GM12892 (cell line): ENCODE measurements at places on chromosomes 13 and 19.

DNA sequence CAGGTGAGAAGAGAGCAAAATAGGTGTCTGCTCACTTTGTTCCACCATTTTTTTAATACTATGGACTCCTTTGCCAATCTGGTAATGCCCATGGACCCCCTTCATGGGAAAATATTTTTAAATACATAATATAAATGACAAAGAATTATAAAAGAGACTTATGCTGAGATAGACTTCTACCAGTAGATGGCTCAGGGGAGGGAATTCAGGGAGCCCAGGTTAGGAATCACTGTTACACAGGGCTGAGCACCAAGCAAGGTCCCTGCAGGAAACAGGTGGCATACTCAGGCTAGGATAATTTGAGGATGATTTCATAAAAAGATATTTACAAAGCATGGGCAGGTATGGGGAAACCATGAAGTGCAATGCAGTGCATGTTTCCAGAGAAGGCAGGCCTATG lies 525.9 kb downstream of the FGF9 start:
- no peak for DNase-seq

GRCh38 chr13:77459592-77459991 lies 75.9 kb upstream of the SCEL start:
- DNase-seq = no peak

GRCh38 chr13:99832347-99832746 lies 139.2 kb downstream of the ZIC5 start:
- DNase-seq = no peak

GRCh38 chr13:113981611-113982295 lies 7.9 kb upstream of the C13orf46 start:
- no peak for DNase-seq

DNA sequence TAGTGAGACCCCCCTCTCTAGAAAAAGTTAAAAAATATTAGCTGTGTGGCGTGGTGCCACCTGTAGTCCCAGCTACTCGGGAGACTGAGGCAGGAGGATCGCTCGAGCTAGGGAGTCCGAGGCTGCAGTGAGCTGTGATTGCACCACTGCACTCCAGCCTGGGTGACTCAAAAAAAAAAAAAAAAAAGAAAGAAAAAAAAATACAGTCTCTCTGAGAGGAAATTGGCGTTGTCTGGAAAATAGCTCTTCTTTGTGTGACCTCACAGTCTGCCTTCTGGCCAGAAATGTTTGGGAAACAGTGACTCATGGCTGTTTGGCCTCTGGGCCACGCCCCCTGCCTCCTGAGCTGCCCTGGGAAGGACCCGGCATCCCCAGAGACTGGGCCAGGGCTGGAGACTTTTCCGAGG lies 10.7 kb downstream of the MARCHF2 start:
- DNase-seq = no peak

DNA sequence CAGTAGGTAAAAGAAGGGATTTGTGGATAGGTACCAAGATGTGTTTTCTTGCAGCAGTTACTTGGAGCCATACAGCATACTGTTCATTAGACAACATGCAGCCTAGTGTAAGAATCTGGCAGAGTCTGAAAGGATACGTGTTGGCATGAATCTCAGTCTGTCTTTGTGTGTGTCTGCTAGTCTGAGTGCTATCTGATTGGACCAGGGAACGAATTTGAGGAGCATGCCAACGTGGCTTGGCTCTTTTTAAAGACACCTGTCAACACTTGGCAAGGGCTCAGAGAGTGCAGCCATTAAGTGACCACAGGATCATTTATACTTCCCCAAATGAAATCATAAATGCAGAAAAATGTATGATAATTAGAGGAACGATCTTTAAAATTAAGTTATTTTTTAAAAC lies 27.6 kb upstream of the ATXN8OS start:
- no peak for DNase-seq

GRCh38 chr19:47331931-47332547 lies at the start of gene C5AR2:
Gene C5AR2 (plus strand): TSS chr19:47332175. CDS start chr19:47340800, 8,625 bp downstream.
- DNase-seq = no peak

- DNase-seq = no peak
Observed at GRCh38 chr13:97328222-97328790, 105.7 kb upstream of the RAP2A start.

DNA sequence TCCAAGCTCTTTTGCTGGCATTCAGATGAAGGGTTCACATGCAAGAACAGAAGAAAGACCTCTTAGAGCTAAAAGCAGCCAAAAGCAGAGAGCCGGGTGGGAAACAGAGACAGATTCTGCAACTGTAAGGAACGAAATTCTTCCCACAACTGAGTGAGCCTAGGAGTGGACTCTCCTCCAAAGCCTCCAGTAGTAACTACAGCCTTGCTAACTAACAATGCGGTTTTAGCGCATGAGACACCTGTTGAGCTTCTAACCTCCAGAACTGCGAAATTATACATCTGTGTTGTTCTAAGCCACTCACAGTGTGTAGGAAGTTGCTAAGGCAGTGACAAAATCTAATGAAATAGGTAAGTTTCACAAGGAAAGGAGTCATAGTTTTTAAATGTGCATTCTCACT lies 98.1 kb upstream of the SLITRK1 start:
- no peak for DNase-seq

DNA sequence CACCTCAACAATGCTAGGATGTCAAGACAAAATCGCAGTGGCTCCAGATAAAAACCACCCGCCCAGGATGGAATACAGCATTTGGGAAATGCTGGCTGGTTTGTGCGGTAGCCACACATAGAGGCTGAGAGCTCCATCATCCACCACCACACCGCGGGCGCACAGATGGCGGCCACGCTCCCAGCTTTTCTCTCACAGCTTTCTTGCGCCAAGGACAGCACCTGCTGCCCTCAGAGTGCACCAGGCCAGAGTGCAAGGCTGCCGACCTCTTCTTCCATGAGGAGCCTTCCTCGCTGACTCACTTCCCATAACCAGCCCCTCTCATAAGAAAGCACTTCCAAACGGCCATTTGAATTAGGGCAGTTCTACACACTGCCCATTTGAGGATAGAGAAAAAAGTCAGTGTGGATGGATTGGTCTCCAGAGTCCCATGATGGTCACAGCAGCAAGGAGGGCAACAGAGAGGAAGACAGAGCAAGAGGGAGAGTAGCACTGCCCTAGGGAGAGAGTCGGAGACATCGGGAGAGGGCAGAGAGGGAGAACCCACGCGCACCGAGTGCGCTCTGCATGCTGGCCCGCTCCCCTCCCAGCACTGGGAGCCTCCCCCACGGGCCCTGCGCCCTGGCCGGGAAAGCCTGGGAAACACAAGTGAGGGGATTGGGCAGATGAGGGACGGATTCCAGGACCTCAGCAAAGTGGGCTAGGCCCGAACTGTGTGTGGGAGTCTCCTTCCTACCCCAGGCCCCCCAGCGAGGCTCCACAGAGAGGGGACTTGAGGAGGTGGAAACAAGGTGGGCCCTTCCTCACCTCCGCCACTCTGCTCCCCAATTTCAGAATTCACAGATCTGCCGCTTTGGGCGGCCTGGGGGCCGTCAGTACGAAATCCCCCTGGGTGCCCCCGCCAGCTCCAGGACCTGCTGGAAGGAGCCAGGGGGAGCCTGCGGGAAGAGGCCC lies 156.9 kb downstream of the USP12 start:
- DNase-seq = no peak

- no peak for DNase-seq
Observed at GRCh38 chr13:29703421-29703820, 107.9 kb upstream of the SLC7A1 start.

DNA sequence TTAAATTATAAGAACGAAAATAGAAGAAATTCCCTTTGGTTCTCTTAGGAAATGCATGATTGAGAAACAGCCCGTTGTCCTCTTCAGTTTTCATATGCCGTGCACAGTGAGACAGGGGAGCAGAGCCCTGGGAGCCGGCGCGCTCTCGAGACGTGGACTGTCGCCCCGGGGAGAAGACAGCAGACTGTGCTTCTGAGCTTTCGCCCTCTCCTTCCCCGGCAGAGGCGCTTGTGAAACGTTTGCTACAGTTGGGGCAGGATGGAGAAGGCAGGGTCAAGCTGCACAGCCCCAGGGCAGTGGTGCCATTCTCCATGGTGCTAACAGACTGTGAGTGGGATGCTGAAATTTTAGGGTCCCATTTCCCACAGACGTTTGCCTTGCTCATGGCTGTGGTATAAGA lies 192.2 kb upstream of the KL start:
- no peak for DNase-seq

DNA sequence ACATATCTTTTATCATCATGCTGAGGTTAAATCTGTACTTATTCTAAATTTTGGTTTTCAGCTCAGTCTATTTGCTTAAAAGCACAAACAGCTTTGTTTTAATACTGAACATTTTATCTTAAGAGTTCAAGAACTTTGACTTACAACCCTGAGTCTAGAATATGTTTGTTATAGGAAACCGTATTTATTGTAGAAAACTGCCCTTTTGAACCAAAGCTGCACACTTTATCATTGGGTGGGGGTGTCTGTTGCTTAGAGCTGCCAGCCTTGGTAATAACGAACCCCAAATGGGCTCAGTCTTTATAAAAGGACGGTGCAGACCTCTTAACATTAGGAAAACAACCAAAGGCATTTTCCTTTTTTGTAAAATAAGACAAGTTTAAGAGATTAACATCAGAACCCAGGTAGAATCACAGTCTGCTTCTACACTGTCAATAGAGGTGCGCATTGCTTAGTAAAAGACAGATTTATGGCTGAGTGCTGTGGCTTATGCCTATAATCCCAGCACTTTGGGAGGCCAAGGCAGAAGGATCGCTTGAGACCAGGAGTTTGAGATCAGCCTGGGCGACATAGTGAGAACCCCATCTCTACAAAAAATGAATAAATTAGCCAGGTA lies 14.7 kb downstream of the ADGRE3 start:
- DNase-seq = no peak

GRCh38 chr13:59451236-59451635 lies 712.5 kb downstream of the DIAPH3 start:
- no peak for DNase-seq

- DNase-seq = no peak
Observed at GRCh38 chr19:40815223-40815622, 16.2 kb downstream of the EGLN2 start.

DNA sequence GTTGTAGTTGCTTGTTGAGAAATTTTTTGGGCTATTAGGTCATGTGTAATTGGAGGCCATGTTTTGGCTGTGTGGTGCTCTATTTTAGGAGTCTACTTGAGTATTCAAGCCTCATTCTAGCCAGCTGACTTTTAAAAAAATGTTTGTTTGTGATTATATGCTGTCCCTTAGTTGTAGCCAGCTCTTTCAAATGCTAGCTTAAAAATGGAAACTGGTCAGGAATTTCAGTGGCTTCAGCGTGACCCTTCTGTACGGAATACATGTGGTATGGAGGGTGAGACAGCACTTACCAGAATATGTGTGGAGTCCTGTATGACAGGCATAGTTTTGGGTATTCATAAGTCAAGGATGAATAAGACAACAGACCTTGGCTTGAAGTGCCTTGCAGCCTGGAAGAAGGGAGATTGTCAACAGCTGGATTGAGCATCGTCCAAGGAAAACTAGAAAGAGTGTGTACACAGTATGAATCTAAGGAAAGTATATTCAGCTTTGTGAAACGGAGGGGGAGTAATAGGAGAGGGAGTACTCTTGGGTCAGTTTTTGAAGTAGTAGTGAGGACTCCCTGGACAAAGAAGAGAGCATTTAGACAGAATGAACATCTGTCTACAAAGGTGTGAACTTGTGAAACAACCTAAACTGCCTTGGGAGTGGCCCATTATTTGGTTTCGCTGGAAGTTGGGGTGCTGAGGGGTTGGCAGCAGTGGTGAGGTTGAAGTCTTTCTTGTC lies 20.0 kb upstream of the WTIP start:
- no peak for DNase-seq

- no peak for DNase-seq
Observed at GRCh38 chr13:75864718-75865117, 228.6 kb downstream of the LMO7 start.

DNA sequence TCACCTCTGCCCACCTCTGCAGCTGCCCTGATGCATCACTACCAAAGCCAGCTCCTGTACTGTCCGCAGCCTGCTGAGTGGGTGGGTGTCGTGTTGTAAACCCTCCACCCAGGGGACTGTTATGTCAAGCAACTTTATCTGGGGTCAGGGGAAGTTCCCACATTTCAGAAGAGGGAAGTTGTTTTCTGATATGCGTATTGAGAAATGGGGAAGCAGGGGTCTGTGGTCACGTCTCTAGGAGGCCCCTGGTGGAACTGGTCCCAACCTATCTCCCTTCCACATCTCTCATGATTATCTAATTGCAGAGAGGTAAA lies 31.2 kb downstream of the CLEC17A start:
- DNase-seq = no peak

GRCh38 chr13:108315991-108316390 lies 46.5 kb downstream of the TNFSF13B start:
- no peak for DNase-seq

- DNase-seq = no peak
Observed at GRCh38 chr13:48437371-48437770, 24.5 kb upstream of the LPAR6 start.

- DNase-seq = no peak
Observed at GRCh38 chr13:100347968-100348367, 240.6 kb downstream of the GGACT start.

DNA sequence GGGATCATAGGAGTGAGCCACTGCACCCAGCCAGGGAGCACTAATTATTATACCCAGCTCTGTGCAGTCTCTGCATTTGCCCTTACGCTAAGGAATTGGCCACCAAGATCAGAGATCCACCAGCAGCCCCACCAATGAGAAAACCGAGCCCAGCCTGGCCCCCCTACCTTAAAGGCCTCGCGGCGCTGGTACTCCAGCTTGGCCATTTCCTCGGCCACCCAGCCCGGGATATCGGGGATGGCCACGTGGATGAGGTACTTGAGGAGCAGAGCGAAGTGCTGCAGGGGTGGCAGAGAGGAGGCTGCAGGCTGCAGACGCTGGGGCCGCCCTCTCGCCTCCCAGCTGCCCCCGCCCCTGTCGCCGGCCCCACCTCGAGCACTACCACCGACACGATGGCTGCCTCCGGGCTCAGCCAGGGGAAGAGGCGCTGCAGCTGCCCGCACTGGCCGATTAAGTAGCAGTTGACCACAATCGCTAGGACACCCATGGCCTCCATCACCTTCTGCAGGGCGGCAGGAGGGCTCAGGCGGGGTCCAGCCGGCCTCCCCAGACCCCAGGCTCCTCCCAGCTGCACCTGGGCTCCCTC lies 7.5 kb downstream of the ANO8 start:
- DNase-seq = no peak

GRCh38 chr19:17332677-17333581 lies 1.7 kb downstream of the ANO8 start:
- DNase-seq = no peak

GRCh38 chr13:18993884-18994660 lies 187.6 kb downstream of the TUBA3C start:
- DNase-seq = no peak

DNA sequence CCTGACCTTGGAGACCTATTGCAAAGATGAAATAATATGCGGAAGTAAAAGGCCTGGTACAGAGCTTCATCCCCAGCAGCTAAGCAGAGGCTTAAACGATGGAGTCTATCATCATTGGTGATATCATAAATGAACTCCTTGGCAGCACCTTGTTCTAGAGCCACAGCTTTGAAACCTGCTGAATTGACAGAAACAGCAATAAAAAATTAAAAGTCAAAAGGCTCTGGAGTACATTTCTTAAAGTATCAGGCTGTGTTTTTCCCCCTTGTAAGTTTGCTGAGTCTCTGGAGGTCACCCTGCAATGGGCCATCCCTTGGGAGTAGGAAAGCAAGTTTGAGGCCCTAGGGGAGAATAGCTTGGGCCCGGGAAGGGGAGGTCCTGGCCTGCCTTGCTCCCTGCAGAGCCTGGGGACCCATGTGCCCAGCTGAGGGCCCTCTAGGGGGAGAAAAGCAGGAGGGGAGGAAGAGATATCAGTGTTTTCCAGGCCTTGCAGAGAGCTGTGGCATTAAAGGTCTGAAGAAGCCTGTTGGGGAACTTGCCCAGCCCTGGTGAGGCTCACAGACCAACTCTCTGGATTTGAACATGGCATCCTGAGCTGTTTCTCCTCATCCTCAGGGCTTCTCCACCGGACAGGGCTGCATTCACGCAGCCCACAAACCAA lies 416.1 kb downstream of the ZNF536 start:
- no peak for DNase-seq
